ENCODE measurements at places on chromosomes 3 and 15.

DNA sequence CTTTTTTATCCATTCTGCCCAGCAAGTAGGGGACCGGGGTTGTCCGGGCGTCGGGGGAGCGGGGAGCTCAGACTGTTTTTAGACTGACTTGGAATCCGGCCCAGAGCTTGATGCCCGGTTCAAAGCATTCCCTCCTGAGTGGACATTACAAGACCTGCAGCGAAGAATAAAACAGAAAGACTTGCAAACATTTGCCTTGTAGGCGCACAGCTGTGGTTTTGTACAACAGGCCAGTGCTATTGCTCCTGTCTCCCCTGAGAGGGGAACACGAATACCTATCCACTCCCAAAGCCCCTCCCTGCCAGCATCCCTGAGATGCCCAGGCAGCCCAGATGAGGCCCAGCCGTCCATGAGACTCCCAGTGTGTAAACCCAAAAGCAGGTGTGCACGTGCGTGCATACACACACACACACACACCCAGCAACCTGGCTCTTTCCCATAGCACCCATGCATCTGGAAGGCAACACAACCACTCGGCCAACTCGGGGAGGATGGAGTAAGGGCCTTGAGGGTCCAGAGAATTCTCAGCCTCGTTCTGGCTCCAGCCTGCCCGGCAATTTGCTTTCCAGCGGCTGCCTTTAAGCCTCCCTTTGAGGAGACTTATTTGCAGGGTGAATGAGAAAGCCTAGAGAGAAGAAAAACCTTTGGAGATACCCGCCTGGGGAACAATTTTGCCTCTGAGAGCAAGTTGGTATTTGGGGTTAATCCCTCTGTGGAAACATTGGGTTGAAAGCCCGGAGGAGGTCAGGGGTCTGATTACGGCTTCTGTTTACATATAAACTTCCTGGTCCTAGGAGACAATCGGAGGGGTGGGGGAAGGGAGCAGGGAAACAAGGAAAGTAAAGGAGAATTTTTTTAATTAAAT is 161.0 kb upstream of the HES1 start:
- DNase-seq: no peak

DNA sequence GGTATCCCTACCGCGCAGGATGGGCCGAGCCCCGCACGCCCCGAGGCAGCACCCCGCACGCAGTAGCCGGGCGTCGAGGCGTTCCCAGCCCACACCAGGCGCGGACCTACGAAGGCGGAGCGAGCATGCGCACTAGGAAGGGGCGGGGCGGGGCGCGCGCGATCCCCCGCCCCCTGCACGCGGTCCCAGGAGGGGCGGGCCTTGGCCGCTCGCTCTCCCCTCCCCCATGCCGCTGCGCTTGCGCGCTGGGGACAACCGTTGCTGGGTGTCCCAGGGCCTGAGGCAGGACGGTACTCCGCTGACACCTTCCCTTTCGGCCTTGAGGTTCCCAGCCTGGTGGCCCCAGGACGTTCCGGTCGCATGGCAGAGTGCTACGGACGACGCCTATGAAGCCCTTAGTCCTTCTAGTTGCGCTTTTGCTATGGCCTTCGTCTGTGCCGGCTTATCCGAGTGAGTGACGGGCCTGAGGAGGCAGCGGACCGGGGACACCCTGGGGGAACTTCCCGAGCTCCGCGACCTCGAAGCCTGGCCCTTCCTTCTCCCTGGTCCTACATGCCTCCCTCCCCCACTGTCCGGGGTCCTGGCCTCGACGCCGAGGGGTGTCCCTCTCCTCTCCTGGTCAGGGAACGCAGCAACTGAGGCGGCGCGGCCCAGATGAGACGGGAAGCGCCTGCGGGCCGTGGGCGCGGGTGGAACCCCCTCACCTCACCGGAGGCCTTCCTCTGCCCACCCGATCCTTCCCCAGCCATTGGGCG is at the start of gene SPESP1:
SPESP1 (plus strand) TSS at position 258 of the 755 bp plus-strand sequence; CDS start at position 387, 129 bp downstream.
- DNase-seq: no peak

DNA sequence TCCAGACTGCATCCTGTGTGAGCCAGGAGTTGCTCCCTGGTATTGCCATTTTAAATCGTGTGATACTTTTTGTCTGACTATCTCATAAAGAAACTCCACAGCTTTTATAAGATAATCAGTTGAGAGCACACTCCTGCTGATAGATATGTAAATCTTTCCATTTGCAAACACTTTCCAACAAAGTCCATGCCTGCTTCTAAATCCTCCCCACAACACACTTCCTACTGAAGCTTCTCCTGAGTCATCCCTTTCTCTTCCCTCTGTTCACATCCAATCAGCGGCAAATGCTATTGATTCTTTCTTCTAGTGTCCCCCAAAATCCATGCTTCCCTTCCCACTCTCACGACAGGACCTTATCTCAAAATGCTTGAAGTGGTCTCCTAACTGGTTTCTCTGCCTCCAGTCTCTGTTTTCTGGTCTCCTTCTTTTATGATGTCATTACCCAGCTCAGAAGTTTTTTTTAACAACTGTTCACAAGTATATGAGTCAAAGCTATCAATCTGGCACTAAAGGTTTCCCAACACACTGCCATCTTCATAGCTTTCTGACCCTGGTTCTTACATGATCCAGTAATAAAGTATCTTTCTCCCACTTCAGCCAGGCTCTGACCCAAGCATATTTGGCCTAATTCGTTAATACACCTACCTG is 4.5 kb upstream of the WWTR1 start:
- DNase-seq: no peak

- DNase-seq: no peak
These were observed 471.2 kb downstream of the NR2F2 start for GRCh38 chr15:96801576-96802150.

GRCh38 chr3:10376353-10376752 is 55.4 kb upstream of the SEC13 start:
- DNase-seq: no peak

DNA sequence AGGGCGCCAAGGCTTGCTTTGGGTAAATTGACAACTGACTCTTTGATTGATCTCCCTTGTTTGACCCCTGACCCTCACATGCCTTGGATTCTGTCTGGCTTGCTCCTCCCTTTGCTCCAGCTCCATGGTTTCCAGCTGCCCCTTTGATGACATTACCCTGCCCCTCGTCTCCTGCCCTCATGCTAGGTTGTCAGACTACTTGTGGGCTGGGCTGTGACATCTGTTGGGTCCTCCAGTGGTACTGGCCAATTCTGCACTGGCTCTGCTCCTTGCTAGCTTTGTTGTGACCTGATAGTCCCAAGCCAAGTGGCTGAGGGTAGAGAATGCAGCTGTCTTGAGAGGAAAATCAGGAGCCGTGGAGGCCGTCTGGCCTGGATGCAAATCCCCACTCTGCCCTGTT is 6.2 kb downstream of the THSD4 start:
- no peak for DNase-seq

GRCh38 chr3:150015901-150016300 is 45.2 kb upstream of the PFN2 start:
- DNase-seq: no peak

DNA sequence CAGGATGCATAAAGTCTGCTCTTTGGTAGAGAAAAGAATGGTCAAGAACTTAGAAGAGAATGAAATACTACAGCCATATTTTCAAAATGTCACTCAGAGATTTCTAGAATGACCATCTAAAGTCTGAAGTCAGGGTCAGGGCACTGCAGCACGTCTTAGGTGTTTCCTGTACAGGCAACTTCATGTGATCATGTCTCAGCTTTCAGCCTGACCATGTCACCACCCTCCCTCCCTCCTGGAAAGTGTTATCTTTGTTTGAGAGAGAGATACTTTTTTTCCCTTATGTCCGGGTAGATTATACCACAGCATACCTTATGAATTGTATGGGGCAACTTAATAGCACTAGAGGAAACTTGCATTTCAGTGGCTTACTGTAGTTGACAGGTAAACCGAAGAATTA is 558.0 kb upstream of the TGFBR2 start:
- DNase-seq: no peak

DNA sequence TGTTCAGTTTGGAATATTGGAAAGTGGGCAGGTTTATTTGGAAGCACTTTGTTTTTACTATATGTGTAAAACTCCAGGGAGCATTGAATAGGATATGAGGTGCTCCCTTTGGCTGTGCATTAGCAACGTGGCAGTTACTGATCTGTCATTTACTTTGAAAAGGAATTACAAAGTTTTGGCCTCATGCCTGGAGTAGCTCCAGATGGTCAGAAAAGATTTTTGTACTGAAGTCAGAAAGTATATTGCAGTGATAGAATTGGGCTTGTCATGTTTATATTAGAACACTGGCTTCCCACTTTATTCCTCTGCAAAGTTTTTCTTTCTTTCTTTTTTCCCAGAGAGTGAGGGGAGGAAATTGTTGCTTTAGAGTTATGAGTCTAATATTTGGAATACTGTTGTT is 26.1 kb downstream of the FNDC3B start:
- no peak for DNase-seq

DNA sequence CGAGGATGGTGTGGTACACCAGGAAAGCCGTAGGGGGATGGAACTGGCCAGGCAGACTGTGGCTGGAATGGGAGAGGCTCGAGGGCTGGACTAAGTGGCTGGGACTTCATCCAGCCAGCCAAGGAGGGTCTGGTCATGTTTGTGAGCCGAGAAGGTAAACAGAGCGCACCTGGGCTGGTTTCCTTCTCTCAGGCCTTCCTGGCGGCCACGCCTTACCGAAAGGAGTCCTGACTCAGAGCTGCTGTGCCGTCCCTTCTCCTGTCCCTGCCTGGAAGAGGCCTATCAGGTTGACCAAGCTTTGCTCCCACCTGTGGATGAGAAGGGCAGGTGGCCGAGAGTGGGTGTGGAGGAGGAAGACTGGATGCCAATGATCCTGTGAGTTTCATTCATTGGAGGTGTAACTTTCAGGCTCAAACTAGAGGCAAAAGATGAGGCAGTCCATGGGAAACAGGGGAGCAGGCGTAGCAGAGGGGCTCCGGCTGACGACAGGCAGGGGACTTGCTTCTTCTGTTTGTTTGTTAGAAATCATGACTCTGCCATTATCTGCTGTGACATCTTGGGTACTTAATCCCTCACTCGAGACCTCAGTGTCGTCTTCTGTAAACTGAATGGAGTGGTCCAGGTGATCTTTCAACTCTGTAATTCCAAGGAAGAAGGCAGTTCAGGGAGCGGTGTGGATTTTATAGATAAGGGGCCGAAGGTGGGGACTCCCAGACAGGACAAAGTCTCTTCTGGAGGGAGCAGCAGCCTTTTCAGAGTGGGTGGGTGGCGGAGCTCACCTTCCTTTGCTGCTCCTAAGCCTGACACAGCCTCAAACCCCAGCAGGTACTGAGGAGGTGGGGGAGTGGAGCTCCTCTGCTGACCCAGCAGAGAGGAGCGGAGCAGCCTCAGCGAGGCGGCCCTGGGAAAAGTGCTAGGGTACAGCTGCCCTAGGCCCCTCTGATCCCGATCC is 71.8 kb upstream of the GATM start:
- no peak for DNase-seq

- DNase-seq: no peak
These were observed 31.1 kb downstream of the OXSM start for GRCh38 chr3:25820816-25821486.

DNA sequence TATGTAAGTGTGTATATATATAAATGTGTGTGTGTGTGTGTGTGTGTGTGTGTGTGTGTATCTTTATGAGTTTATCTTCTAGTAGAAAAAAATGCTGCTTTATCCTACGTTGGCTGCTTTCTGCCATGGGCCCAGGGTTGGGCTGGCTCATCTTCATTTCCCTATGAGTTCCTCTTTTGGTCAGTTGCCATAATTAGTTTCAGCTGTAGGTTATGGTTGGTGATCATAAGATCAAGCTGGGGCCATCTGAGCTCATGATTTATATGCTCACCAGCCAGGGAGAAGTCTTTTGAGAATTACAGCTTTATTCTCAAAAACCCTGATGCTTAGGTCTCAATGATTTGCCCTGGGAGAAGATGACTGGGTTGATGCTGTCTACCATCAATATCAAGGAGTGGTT is 775.8 kb upstream of the ARPP21 start:
- peak; percentile 91 for DNase-seq

DNA sequence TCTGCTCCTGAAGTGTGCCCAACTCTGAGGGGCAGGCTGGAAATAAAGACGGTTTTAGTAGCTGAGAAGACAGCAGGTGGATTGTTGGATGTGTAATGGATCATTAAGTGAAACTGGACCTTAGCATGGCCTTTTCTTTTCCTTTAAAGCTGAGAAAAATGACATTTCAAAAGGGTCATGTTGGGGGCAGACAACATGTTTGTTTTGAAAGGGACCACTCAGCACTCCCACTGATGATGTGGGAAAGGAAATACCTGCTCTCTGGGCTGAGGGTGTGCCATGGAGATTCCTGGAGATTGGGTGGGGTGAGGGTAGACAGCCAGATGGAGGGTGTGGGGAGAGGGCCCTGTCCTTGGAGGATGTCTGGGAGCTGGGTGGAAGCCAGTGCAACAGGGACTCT is 38.4 kb downstream of the ANAPC13 start:
- DNase-seq: no peak

- DNase-seq: no peak
These were observed 702 bp downstream of the ARHGEF3 start for GRCh38 chr3:56800832-56801661.

GRCh38 chr3:72311425-72311824 is 526.5 kb upstream of the PROK2 start:
- DNase-seq: no peak

- no peak for DNase-seq
These were observed 42.3 kb downstream of the KCNH8 start for GRCh38 chr3:19190602-19191001.

- no peak for DNase-seq
These were observed 304.4 kb upstream of the TGFBR2 start for GRCh38 chr3:30302027-30302426.

DNA sequence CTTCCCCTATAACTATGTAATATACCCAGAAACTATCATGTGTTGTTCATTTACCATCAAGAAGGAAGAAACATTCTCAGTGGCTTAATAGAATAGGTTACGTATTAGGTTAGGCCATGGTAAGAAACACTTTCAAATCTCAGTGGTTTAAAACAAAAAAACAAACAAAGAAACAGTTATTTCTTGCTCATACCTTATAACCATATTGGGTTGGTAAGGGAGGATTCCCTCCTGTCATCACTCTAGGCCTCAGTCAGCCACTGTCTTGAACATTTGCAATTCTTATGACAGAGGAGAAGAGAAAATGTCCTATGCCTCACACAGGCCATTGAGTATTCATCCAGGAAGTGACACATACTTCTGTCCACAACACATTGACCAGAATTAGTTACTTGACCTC is 727.7 kb upstream of the NECTIN3 start:
- DNase-seq: no peak

DNA sequence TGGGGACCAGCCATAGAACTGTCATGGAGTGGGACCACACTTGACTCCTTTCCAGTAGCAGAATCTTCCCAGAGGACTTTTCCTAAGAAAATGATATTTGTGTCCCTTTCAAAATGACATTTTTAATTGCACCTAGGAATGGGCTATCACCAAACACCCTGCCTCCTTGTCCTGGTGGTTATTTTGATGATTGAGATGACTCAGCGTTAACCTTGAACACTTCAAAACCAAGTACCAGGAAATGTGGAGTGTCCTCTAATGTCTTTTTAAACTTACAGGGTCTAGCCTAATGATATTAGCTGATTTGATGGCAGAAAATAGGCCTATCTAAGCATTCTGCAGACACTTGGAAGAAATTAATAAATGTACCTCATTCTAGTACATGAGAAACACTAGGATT is 90.7 kb downstream of the HHLA2 start:
- peak; percentile 34 for DNase-seq
